ENCODE measurements at places on chromosomes 4 and X.
A peak's percentile ranks its signal among the peaks of the same experiment; 100 is the strongest.

DNA sequence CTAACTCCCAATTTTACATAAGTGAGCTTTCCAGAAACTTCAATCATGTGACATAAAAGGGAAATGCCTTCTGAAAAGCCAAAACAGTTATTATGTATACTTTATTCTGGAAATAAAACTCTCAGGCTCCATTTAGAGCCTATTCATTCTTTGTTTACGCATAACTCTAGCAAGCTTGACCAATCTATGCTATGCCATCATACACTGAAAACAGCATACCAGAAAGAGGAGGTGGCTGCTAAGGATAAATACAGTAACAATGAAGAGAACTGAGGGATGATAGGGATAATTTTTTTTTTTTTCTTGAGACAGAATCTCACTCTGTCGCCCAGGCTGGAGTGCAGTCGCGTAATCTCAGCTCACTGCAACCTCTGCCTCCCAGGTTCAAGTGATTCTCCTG, 24.4 kb downstream of the CDKL2 start:
- DNase-seq: no peak

GRCh38 chr4:101348995-101349800, 1.9 kb upstream of the PPP3CA start:
- DNase-seq: no peak

GRCh38 chrX:41721590-41721989, 2.4 kb upstream of the GPR82 start:
- no peak for DNase-seq

GRCh38 chr4:67568820-67569219, 10.3 kb downstream of the STAP1 start:
- DNase-seq: no peak

DNA sequence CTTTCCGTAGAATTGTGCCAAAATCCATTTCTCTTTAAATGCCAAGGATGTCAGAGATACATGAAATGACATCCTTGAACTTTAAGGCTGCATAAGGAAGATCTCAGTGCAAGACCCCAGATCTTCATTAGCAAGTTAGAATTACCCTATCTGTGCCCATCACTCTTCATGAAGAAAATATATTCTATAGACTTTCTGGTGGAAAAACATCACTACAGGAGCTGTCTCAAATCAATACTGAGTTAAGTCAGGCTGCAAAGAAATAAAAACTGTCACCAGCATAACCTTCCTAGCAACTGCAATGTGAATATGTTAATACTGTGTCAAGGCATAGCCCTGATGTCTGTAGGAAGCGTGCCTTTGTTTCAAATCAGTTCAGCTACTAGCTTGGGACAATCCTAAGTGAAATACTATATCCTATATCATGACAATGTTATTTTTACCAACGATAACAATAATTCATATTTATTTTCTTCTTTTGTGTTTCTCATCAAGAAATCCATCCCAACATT, 173.3 kb downstream of the TBCK start:
- no peak for DNase-seq

DNA sequence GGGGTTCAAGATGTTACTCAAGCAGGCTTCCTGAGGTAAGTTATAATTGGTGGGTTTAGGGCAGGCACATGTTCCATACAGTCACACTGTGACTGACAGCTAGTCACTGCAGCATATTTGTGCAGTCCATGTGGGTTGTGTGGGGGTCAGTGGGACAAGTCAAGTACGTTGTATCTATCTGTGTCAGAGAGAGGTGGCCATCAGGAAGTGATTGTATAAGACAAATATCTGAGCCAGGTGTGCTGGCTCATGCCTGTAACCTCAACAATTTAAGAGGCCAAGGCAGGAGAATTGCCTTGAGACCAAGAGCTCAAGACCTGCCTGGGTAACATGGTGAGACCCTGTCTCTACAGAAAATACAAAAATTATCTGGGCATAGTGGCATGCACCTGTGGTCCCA, 509.3 kb downstream of the CENPC start:
- no peak for DNase-seq

GRCh38 chr4:155371432-155372043, 5.2 kb downstream of the MAP9 start:
- no peak for DNase-seq

GRCh38 chrX:39996536-39996935, 101.2 kb downstream of the BCOR start:
- DNase-seq: no peak

- DNase-seq: no peak
Measured at GRCh38 chrX:102976286-102976685, 39.2 kb downstream of the RAB40AL start.

GRCh38 chrX:16465081-16465876, 184.7 kb upstream of the S100G start:
- no peak for DNase-seq

- no peak for DNase-seq
Measured at GRCh38 chrX:107724653-107725052, 50.9 kb downstream of the TSC22D3 start.

DNA sequence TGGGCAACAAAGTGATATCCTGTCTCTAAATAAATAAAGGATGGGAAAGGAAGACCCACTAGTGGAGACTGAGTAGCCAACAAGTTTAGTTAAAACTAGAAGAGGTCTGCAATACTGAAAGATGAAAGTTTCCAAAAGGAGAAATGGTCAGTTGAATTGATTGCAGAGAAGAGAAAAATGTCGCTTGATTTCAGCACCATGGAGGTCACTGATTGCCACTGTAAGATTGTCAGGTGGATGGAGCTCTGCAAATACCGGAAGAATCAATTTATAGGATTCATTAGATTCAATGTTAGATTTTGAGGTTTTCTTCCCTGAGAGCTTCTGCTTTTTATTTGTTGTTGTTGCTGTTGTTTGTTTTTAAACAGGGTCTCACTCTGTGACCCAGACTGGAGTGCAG, 5.4 kb upstream of the FNIP2 start:
- no peak for DNase-seq

DNA sequence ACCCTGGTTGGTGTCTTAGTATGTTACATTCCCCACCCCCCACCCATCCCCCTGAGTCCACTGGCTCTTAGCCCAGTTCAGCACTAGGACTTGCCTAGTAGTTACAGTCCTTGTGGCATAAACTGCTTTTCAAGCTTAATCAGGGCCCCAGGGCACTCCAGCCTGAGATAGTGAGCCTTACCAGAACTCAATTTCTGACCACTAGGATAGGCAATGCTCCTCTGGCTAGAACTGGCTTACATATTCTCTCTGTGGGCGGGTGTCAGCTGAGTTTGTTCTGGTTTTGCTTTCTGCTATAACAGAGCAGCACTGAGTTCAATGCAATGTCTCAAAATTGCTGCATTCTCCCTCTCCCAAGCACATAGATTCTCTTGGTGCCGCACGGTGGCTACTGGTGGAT, 391.4 kb upstream of the DIPK2B start:
- DNase-seq: no peak

DNA sequence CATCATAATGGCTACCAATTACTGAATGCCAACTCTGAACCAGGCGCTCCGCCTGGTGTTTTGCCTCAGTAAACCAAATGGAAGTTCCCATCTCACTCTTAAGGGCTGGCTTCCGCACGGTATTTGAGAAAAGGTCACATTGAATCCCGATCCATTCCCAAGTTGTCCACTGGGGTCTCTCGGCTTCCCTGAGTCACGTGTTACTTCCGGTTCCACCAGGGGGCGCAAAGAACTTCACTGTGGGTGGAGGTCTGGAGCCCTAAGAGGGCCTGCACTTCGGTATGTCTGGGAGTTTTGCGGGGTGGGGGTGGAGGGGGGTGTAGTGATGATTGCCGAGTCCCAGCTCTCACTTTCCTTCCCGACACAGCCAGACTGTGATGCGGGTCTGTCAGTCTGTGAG, 13.4 kb upstream of the NHS start:
- no peak for DNase-seq

DNA sequence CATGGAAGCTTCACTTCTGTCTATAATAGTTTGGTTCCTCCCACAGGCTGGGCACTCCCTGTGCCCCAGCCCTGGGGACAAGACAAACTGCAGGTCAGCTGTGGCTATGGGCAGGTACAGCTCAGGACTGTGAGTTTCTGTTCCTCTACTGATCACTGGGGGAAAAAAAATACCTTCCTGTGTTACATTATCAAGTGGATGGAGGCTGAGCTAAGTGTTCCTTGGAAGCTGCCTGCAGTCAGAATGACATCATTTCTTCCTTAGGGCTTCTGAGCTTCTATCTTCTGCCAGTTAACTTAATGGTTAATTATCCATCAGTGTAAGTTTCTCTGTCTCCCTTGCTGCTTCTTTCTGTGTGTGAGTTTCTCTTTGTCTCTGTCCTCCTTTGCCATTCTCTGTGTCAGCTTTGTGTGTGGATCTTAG, 4.6 kb downstream of the RAB33A start:
- DNase-seq: peak; percentile 58

GRCh38 chr4:108498925-108499324, 121.5 kb upstream of the RPL34 start:
- no peak for DNase-seq

GRCh38 chr4:10504570-10505179, 47.4 kb upstream of the ZNF518B start:
- no peak for DNase-seq

DNA sequence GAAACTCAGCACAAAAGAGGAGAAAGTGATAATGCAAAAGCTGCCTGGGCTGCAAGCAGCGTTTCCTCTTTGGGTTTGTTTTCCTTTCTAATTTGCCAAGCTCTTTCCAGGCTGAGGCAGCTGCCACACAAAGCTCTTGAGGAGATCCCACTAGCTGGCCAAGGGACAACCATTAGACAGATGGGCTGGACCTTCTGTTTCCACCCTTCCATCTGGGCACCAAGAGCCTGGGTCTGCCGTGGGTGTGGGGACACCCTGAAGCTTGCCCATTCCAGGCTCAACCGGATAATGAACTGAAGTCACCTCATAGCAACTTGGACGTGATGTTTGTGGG, 194.6 kb upstream of the C1QTNF7 start:
- no peak for DNase-seq

GRCh38 chr4:102825261-102826091, 1.9 kb downstream of the UBE2D3 start:
- peak; percentile 32 for DNase-seq

DNA sequence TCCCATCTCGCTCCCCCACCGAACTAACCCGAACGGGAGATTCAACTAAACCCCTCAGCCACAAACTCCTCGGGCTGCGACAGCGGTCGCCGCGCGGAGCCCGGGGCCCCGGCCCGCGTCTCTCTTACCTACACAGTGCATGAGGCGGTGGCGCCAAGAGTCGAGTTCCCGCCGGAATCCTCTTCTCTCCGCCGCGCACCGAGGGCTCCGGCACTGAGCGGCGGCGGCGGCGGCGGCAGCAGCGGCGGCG, 160 bp downstream of the LCORL start:
- no peak for DNase-seq

- DNase-seq: no peak
Measured at GRCh38 chr4:186699298-186699697, 24.4 kb downstream of the FAT1 start.

DNA sequence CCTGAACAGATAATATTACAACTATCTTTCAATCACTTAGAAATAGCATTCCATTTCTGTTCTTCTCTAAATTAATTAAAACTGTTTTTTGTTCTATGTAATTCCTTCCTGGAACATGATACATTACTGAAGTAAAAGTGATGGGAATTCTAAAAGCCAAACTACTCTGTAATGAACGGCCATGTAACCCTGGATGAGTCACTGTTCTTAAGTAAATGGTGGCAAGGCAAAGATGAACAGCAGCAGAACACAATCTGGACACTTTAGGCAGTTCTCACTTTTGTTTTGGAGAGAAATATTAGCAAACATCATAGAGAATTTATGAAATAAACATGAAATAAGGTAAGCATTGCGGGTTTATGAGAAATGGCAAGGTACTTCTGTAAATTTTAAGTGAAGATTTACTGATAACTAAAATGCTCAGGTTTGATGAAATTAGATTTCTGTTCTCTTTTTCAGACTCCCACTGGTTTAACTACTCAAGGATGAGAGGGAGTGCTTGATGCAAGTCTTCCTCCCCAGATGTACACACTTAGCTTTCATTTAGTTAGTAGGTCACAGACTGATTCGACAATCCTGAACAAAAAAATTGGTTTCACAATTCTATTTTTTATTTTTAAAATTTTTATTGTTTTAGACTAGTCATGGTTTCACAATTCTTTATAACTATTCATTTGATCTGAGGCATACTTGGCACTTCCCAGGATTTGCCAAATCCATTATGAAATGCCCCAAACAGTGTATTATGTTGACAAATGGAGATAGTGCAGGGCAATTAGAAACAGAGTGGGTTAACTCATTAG, 964 bp upstream of the GPR82 start:
- no peak for DNase-seq

DNA sequence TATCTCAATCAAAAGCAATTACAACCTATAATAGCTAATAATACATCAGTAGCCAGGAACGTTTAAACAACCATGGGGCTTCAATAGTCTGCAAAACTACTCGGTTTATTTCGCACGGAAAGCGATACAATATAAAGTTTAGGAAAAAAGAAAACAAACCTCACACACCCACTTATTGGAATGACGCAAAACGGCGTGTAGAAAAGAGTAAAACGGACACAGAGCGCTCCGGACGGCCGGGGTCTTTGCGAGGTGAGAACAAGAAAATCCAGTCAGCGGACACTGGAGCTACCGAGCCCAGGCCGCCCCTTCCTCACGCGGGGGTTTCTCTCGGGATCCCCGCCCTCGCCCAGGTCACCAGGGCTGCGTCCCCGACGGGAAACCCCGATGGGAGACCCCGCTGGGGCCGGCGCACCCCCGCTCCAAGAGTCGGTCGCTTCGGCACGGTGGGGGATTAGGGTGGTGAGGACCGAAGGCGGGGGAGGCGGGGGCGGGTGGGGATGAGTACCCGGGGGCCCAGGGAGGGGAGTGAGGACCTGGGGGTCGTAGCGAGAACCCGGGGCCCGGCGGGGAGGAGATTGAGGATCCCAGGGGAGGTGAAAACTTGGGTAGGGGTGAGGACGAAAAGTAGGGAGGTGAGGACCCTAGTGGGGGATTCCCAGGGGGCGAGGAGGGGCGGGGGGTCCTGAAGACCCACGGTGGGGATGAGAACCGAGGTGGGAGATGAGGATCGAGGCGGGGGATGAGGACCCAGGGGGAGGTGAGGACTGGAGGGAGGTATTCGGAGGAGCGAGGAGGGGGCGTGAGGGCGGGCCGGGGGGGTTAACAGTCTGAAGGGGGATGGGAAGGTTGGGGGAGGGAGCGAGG, 737 bp downstream of the NELFA start:
- DNase-seq: no peak

DNA sequence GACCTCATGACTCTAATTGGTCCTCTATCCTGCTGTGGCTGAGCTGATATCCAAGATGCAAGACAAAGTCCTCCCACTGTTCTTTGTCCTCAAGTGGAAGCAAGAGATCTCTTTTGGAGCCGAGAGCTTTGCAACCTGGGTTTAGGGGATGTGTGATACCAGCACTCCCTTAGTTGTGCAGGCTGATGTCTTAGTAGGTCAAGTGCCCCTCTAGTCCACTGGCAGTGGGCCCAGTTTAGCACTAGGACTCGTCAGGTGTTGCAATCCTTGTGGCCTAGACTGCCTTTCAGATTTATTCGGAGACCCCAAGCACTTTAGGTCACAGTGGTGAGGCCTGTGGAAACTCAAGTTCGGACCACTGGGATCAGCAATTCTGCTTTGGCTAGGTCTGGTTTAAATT, 64.0 kb downstream of the GPRASP3 start:
- DNase-seq: no peak
